Glutamatergic neuron (in vitro differentiated cells): ENCODE measurements at places on chromosomes 5 and 9. TPM values are rescaled to one million over a fixed set of nuclear protein-coding genes. Genes with fewer than 3 reads are reported as not detected.

FAM170A gene
- not detected for total RNA-seq

ADGRV1 gene
- 18.2 TPM for total RNA-seq

TRPM6 gene
- 1.7 TPM for total RNA-seq

CDKN2B-AS1 gene
- total RNA-seq = not detected

ANKRD34B gene
- not detected for total RNA-seq

CARTPT gene
- not detected for total RNA-seq
